ENCODE measurements at places on chromosomes 6 and 20.

- no peak for DNase-seq
These were observed 15.7 kb upstream of the REPS1 start for GRCh38 chr6:139003751-139004150.

GRCh38 chr6:117206944-117207687 lies 58.2 kb upstream of the VGLL2 start:
- no peak for DNase-seq

DNA sequence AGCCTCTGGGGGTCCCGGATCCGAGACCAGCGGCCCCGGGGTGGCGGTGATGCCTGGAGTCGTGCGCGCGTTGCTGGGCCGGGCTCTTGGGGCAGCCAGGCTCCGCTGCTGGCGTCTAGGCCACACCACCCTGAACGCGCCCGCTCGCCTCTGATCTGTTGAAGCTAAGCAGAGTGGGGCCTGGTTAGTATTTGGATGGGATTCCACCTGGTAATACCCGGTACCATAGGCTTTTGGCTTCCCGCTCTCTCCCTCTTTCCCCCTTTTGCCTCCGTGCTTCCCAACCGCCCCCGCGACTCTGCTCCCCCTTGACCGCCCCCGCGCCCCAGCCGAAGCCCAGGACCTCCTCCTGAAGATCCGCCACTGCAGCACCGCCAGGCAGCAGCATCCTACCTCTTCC lies 1383.5 kb upstream of the DEFB115 start:
- DNase-seq = peak; percentile 24

GRCh38 chr6:113447088-113447831 lies 409.9 kb upstream of the MARCKS start:
- no peak for DNase-seq

GRCh38 chr6:111190637-111191036 lies 103.3 kb downstream of the SLC16A10 start:
- no peak for DNase-seq
